Stimulated activated naive CD8-positive, alpha-beta T cell treated with anti-CD3 and anti-CD28 coated beads, Interleukin-15, amount 100 ng/mL, for 72 hours (primary cell): ENCODE measurements at places on chromosomes 4 and X.

DNA sequence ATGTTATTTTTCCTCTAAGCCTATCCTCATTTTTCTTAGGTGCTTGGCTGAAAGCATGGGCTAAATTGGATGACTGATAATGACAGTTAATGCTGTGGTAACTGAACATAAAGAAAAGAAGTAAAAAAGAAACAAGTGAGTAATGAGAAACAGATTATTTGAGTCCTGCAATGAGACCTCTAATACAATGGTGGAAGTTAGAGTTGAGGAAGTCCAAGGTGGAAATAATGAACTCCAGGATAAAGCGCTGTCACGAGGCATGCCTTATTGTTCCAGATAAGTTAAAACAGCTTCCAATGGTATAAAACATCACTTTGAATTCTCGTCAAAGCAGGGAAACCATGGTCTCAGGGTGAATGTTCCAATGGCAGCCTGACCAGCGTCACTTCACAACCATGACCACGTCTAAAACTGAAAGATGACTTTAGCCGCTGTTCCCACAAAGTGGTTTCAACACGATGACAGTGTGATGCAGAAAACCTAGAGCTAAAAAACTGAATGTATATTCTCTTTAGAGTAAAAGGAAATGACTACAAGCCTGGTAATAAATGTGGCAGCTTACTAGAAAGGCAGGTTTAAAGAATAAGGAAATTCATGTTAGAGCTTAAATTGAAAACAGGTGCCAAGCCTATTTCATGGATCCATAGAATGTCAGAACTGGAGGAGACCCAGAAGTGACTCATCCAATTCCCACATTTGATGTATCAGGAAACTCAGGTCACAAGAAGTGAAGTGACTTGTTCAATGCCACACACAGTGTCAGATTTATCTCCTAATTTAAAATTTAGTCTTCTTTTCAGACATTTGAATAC, 202.6 kb upstream of the GYPA start:
- DNase-seq, result no peak

GRCh38 chr4:81786063-81786763, 314.5 kb upstream of the RASGEF1B start:
- DNase-seq, result no peak

DNA sequence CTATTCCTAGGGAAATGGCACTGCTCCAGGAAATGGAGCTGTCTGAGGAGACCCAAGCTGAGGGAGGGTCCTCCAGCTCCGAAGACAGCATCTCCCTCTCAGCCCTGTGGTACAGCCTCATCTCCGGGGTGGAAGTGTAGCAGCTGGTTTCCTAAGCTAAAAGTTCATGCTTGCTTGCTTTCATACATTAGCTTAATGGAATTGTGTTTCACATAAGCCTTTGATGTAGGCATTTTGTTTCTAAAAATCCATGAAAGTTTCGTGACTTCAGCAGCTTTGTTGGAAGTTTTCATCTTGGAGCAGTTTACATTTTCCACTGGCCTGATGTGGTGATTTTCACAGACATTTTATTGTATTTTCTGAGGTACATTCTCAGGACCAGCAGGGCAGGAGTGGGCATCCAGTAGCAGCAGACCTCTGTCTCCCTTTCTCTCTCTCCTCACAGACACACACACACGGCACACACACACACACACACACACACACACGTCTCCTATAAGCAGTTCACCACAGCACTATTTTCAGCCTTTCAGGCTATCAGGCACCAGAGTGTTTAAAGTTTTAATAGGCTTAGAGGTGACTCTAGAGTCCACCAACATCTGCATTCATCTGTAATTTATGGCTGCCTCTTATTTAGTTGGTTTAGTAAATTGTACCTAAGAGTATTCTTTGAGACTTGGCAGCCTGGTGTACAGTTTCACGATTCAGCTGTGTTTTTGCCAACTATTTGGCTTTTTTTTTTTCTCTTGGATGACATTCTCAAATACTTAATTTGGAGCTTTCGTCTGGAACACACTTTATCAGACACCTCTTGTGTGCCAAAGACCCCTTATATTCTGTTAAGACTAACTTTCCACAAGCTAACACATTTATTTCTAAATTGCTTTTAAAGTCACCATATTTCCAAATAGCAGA, 225.8 kb upstream of the SFRP2 start:
- no peak for DNase-seq

GRCh38 chrX:116111497-116111896, 59.0 kb upstream of the AGTR2 start:
- no peak for DNase-seq

- no peak for DNase-seq
Measured at GRCh38 chr4:113026556-113026955, 22.9 kb upstream of the ANK2 start.

GRCh38 chr4:183142571-183143550, 43.8 kb downstream of the WWC2 start:
- no peak for DNase-seq
